ENCODE measurements at places on chromosomes 1 and 21. TPM values are rescaled to one million over a fixed set of nuclear protein-coding genes. Genes with fewer than 3 reads are reported as not detected.

DNA sequence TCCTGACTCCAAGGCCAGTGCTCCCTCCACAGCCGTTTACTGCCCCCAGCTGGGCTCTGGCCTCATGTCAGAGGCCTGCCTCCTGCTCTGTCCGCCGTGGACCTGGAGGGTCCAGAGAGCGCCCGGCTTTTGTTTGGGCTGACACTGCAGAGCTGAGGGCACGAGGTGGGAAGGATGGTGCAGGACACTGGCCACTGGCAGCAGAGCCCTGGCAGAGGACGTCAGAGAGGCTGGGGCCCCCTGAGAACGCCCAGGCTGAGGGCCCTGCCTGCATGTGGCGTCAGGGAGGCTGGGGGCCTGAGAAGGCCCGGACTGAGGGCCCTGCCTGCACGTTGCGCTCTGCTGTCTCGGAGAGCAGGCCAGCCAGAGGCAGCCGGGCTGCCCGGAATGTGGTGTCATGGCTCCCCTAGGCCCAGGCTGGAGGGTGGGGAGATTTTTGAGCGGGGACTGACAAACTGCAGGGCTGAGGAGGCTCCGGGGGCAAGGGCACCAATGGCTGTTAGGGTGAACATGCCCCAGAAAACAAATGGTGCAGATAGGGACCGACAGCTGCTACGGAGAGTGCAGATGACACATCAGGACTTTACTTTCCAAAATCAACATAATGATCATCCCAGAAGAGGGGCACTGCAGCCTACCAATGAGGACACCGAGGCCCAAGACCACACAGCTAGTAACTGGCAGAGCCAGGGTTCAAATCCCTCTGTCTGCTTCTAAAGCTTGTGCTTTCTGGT, 31.7 kb downstream of the SLC66A1 start:
- no peak for DNase-seq

GRCh38 chr21:33843216-33843615, 72.4 kb downstream of the ATP5PO start:
- no peak for DNase-seq

GRCh38 chr1:10980841-10981727, 31.4 kb upstream of the TARDBP start:
- DNase-seq: no peak

DNA sequence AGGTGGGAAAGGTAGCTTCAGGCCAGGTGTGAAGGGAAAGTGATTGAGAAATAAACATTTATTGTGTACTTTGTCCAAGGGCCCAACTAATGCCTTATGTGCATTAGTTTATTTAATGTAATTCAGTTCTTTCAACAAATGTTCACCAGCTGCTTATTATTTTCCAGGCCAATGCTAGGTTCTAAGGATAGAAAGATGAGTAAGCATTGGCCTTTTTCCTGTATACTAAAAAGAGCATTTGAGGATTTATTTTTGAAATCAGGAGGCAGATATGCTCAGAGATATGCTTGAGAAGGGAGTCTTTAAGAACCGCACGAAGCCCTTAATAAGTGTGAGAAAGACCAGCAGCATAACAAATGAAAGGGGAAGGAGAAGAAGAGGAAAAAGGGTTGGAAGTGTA, 32.0 kb downstream of the CLCA1 start:
- no peak for DNase-seq

- DNase-seq: no peak
These were observed 192.9 kb upstream of the GALNT2 start for GRCh38 chr1:229874136-229874535.

Gene CD1D
- polyA plus RNA-seq: 1.3 TPM

GRCh38 chr21:31557421-31558188, 101.9 kb upstream of the SOD1 start:
- DNase-seq: no peak

Gene CHI3L2
- 0.30 TPM for polyA plus RNA-seq

DNA sequence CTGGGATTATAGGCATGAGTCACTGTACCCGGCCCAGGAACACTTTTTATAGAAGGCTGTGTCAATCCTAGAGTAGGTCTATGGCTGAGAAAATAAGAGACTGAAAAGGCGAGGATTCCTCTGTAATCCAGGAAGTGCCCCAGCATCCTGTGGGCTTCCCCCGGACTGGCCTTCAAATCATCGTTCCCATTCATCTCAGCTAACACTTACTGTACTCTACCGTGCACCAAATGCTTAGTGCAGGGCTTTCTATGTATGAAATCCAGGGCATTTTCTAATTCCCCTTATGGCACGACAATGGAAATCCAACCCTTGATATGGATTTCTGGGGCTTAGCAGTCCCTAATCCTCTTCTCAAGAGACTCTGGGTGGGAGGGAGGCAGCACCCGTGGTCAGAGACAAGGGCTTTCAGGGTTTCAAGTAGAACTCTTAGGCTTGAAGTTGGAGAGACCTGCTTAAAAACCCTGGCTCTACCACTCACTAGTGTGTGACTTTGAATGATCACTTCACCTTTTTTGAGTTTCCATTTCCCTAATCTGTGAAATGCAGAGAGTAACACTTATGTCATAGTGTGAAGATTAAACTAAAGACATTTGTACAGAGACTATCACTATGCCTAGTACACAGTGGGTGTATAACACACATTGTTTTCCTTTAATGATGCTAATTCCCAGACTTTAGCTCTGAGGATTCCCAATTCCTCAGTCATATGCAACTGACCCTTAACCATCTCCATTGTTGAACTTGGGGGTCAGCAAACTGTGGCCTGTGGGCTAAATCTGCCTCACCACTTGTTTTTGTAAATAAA, 20.3 kb downstream of the MECR start:
- no peak for DNase-seq

Gene CXADR
- 0.51 TPM for polyA plus RNA-seq

Gene C1orf53
- polyA plus RNA-seq: 1.8 TPM

Gene RPS27
- 3,622 TPM for polyA plus RNA-seq

DNA sequence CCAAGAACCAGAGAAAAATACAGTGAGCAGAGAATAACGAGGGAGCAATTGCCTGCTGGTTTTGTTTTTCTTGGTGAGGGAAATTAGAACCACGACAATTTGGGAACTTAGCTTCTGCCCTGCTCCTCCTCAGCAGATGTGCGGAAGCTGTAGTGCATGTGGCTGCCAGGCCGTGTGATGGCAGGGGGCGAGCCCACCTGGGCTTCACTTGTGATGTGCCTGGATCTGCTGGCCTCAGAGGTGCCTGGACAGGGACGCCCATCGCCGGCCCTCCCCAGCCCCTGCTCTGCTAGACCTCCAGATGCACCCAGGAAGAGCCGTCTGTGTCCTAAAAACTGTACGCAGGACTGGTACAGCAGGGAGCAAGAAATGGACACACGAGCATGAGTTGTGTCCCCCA, 28.5 kb upstream of the C1orf174 start:
- no peak for DNase-seq

DNA sequence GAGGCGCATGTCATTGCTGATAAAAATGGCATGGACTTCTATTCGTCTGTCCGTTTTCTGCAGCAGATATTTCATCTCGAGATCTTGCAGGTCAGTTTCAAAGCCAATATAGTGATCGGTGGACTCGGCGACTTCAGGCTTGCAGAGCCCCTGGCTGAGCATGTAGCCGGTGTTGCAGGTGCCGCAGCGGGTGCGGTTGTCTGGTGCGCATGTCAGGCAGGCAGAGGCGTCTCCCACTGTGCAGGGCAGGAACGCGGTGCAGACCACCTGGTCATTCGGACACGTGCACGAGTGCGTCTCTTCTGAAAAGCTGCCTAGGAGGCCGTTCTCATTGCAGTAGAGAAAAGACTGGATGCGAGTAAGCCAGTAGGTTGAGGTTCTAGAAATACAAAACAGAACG, 378.9 kb downstream of the BRINP3 start:
- DNase-seq: no peak

All from forelimb muscle (tissue), 1 donor.